ENCODE measurements at places on chromosomes 3 and 15.

DNA sequence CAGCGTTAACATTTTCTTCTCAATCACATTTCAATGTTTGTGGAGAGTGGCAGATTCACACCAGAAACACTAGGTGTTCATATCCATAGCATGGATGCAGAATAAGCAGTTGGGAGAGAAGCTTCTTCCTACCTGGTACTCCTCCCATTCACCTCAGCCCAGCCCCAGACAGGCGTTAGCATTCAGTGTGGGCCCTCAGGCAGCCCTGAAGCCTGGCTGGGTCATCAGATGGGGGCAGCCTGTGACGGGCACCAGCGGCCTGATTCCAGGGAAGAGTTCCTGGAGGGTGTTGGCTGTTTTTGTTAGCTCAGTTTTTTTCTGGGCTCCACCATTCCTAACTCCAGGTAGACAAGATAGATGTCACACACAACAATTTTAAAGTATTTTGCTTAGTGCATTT, 31.1 kb downstream of the APH1B start:
- no peak for DNase-seq

DNA sequence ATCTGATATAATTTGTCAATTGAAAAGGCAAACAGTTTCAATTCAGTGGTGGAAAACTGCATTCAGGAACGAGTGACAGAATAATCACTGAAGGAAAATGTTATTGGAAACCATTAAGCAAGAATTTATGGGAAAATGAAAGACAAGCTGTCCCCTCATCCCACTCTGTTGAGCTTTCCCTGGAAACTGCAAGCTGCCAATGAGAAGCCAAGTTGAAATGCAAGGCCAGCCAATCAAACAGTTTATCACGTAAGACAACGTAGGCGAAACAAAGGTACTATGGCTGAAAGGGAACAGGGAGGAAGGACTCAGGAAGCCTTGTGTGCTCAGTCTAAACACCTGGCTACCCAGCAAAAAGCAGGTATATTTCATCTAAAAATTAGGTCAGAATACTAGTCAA, 187.9 kb upstream of the ATP10A start:
- no peak for DNase-seq

DNA sequence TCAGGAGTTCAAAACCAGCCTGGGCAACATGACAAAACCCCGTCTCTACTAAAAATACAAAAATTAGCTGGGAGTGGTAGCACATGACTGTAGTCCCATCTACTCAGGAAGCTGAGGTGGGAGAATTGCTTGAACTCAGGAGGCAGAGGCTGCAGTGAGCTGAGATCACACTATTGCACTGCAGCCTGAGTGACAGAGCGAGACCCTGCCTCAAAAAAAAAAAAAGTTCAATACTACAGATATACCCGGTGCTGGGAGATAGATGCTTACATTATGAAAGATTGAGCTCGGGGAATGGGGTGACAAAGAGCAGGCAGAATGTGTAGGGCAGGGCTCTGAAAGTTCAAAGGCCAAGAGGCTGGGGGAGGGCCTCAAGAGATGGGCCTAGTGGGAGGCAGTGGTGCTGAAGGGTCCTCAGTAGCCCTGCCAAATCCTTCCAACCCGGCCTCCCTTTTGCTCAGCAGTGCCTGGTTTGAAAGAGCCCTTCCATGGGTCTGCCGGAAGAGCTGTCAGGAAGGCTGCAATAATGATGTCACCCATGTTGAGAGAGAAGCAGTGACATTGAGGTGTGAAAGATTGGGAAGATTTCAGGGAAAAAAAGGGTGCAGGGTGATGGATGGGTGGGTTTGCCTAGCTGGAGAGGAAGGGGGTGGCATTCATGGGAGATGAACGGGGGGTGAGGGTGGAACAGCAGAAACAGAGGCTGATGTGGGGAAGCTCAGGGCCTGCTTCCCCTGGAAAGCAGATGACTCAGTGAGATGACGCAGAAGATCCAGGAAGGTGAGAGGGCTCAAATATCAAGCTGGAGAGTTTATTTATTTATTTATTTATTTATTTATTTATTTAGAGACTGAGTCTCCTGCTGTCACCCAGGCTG, 20.0 kb upstream of the IREB2 start:
- DNase-seq = no peak

DNA sequence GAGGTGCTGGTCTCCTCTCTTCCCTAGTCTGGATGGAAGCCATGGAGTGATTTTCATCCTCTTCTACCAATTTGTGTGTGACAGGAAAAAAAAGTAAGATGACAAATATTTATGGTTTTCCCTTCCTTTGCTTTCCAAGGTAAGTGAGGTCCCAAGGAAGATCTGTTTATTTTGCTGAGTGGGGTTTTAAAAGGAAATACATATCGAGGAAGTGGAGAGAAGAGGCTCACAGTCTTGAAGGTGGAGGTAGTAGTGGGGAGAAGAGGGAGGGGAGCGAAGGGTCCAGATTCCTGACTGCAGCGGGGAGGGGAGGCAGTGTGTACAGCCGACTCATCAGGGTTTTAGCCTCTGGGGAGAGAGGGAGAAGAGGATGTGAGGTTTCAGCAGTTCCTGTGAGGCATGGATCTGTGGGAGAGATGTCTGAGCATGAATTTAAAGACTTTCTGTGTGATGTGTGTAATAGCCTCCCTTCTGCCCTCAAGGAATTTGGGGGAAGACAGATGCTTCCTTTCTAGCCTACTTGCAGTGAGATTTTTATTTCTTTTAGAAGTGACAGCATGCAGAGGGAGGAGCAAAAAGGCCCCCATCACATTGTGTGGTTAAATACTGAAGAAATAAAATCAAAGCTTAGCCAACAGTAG, 272.4 kb downstream of the THRB start:
- no peak for DNase-seq

- DNase-seq = no peak
These were observed 50.7 kb upstream of the NIPA1 start for GRCh38 chr15:22735781-22736180.

DNA sequence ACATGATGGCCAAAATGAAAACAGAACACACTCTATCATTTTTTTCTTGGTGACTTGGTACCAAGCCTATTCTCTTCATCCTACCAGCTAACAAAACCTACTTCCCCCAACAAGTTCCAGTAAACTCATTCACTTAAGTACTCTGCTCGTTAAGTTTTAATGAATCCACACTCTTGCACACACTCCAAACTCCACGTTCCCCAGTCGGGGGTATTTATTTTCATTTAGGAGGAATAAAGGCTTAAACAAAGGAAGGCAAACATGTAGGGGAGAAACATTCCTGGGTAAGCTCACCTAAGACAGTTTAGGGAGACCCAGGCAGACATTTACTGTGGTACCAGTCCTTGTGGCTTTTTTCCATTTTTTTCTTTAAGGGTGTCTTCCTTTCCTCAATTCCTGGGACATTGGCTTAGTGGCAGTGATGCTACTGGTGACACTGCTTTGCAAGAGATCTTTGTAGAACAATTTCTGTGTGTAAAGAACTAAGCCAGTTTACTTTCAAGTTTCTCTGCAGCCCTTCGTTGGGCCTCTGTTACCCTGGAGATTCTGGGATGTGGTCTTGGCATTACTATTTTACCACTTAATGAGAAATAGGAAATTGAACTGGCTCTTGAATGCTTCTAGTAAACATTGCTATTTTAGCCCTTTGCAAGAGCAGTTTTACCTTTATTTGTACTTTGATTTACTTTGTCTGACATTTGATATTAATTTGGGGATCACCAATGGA, 117.3 kb upstream of the C15orf61 start:
- DNase-seq = no peak

- no peak for DNase-seq
These were observed 108.5 kb downstream of the PLCL2 start for GRCh38 chr3:16993227-16993626.

GRCh38 chr15:94400526-94401298, 169.4 kb downstream of the MCTP2 start:
- no peak for DNase-seq

- DNase-seq = no peak
These were observed 216.8 kb downstream of the VGLL3 start for GRCh38 chr3:86774082-86774691.

GRCh38 chr3:54426381-54426780, 304.0 kb downstream of the CACNA2D3 start:
- DNase-seq = no peak

DNA sequence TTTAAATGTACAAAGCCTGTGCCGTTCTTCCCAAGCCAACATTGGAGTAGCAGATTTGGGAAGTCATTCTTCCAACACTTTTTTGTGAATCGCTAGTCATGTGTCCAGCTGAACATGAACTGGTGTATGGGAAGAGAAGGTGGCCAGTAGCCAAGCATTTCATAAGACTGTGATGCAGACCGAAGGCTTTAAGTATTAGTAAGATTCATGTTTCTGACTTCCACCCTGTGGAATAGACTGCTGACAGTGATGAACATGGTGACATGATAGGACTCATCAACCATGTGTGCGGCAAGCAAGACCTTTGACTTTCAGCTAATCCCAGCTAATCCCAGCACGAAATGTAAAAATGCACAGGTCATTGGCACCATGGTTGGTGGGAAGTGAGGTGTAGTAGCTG, 48.3 kb upstream of the THSD4 start:
- DNase-seq = no peak

DNA sequence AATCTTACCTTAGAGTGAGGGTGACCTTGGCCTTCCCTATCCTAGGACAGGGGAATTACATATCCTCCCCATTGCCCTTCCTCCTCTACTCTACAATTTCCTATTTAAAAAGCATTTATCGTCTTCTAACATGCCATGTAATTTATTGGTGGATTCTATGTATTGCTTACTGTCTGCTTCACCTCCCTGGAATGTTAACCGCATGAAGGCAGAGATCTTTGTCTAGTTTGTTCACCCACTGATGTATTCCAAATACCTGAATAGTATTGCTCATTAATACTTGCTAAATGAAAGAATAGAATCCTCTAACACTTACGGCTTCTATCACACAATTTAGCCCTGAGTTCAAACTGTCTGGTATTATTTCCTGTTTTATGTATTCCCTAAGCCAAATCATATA, 68.6 kb downstream of the PPARG start:
- DNase-seq = no peak

GRCh38 chr3:24981924-24982323, 446.1 kb upstream of the RARB start:
- no peak for DNase-seq

GRCh38 chr3:3196148-3196861, 16.8 kb upstream of the CRBN start:
- no peak for DNase-seq

- DNase-seq = no peak
These were observed at the start of gene MINAR1 for GRCh38 chr15:79431636-79432344. Gene MINAR1, plus strand, starts transcription at chr15:79432336. Its CDS starts 23,812 bp downstream, at chr15:79456148.

All from tibial nerve (tissue), 4 donors.